ENCODE measurements at places on chromosomes 1 and 21.

- no peak for DNase-seq
Measured at GRCh38 chr1:221965252-221965651, 223.4 kb upstream of the DUSP10 start.

- DNase-seq = no peak
Measured at GRCh38 chr1:5886541-5887348, 105.5 kb downstream of the NPHP4 start.

- DNase-seq = no peak
Measured at GRCh38 chr21:32570456-32570855, 14.9 kb downstream of the TCP10L start.

DNA sequence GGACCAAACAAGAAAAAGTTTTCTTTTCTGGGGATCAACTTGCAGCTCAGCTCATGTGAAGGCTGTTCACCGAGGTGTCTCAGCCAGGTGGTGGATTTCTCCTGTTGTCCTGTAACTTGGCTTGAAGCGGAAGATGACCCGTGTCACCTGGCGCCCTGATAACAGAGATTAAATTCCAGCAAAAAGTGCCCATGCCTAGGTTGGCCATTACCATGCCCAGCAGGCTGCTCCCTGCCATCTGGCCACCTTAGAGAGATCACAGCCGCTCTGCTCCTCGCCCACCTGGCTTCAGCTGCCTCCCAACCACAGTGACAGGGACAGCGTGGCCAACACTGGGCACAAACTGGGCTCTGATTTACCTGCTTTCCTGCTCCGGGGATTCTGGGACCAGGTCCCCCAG is 149.5 kb downstream of the ZBTB18 start:
- no peak for DNase-seq

GRCh38 chr21:44057055-44057454 is 44.9 kb downstream of the TRAPPC10 start:
- DNase-seq = no peak

GRCh38 chr1:1541956-1542765 is 1.7 kb upstream of the TMEM240 start:
- no peak for DNase-seq

DNA sequence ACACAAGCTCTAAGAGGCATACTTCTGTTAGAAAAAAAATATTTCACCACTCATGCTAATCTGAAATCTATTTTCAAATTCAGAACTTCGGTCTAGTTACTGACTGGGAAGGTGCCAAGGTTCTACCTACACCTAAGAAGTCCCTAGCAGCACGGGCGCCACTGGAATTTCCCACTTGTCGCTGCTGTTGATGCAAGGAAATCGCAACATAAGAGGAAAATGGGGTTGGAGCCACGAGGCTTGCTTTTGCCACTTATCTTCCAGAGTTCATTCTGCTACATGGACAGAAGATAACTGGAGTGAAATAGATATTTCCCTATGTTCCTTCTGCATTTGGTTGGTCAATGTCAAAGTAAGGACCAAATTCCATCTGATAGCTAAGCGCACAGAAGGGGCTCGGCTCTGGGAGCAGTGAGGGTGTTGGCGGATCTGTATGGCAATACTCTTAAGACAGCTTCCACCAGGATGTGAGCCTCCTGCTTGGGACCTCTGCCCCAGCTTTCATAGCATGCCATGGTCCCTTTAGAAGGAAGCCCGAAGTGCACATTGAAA is 47.2 kb downstream of the RCAN1 start:
- no peak for DNase-seq

DNA sequence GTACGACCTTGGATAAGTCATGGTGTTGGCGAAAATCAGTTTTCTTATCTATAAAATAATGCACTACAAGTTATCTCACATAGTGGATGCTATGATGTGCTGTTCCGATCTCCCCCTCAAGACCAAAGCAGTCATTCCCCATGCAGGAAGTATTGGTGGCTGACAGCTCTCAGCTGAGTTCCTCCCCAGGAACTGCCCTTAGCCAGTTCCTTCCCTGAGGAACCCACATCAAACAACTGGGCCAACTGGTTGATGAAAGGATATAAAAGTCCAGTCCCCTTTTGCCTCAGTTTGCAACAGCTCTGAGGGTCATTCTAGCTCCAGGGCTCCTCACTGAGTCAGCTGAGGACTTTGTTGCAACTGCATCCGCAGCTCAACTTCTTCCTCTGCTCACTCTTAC is 16.1 kb upstream of the SLAMF1 start:
- DNase-seq = no peak

DNA sequence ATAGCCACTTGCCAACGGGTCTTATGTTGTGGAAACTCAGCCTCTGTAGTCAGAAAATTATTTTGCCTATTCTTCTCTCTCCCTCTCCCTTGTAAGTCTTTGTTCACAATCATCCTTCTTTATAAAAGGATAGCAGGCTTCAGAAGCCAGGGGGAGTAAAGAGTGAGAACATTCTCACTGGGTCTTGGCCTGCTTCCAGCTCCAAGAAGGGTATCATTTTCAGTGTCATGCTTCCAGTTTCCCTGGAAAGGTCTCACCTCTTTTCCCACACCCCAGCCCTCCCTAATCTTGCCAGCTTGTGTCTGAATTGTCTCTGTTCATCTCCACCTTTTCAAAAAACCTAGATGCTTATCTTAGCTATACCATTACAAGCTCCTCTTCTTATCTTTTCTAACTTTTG is 346.2 kb upstream of the LRRC7 start:
- DNase-seq = no peak

- DNase-seq = no peak
Measured at GRCh38 chr1:96096613-96097321, 624.8 kb upstream of the PTBP2 start.

GRCh38 chr1:171313835-171314320 is at the start of gene FMO4:
TSS of gene FMO4 (plus strand) at chr1:171314183. CDS start at chr1:171319826, 5,643 bp downstream.
- peak; percentile 75 for DNase-seq

DNA sequence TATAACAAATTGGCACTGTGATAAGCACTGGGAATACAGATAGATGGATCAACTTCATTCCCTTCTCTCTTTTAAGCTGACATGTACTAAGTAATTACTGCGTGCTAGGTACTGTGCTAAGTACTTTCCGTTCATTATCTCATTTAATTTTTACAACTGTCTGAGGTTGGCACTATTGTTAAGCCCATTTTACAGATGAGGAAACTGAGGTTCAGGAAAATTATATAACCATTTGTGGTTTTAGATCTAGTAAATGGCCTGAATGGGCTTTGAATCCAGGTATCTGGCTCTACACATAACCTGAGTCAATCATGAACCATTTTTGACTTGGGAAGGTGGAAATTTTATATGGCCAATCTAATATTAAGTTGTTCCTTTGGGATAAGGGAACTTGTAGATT is 3.6 kb upstream of the HMGCS2 start:
- no peak for DNase-seq

DNA sequence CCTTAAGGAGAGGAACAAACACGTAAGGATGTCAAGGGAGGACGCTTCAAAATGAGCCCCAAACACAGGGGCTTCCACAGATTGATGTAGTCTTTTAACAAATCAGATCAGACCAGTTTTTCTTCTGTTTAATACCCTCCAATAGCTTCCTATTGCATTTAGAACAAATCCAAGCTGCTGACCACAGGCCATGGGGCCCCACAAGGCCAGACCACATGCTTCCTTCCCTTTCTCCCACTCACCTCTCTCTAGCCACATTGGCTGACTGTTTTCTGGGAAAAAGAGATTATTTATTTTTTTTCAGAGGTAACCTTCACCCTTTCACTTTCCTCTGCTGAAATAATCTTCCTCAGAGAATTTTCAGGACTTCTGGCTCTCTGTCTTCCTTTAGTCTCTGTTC is 380.6 kb downstream of the SIPA1L2 start:
- no peak for DNase-seq

DNA sequence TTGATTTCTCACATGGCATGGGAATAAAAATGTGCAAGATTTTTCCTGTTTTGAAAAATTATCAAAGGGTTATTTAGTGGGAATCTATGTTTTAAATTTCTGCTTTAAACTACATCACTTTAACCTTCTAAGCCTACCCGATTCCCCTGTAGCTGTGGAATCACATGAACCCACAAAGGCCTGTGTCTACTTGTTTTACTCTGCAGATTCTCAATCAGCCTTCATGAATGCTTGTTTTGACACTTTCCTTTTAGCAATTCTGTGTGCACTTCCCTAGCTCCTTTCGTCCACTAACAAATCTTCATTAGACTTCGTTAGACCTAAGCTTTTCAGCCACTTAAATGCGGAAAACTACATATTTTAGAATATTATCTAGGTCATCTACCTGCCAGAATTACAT is 56.0 kb upstream of the C1orf21 start:
- DNase-seq = no peak

GRCh38 chr1:10789803-10790702 is 6.4 kb downstream of the CASZ1 start:
- DNase-seq = no peak

GRCh38 chr1:85463731-85464496 is 1.0 kb downstream of the DDAH1 start:
- DNase-seq = no peak
